PC-9 (cell line): ENCODE measurements at places on chromosomes 12 and 14.
A peak's percentile ranks its signal among the peaks of the same experiment; 100 is the strongest.

GRCh38 chr14:59344691-59345455, 120.3 kb downstream of the GPR135 start:
- no peak for DNase-seq

DNA sequence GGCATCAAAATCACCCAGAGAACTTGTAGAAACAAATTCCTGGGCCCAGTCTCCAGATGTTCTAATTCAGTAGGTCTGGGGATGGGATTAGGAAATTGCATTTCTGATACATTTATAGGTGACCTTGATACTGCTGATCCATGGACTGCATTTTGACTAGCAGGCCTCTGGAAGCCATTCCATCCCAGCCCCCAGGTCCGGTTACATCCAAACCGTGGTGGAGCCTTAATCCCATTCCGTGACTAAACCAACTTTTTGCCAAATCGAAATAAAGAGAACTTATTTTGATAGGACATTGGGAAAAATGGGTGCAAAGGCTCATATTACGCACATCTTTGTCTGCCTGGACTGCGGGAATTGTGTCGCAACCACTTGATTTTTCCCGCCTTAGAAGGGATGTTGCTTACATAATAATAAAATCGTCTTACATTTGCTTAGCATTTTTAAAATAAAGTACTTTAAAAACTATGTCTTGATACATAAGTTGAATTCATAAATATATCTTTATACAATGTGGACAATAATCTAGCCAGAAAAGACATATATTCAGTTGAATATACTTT, 5.8 kb upstream of the KCNA5 start:
- DNase-seq: no peak

DNA sequence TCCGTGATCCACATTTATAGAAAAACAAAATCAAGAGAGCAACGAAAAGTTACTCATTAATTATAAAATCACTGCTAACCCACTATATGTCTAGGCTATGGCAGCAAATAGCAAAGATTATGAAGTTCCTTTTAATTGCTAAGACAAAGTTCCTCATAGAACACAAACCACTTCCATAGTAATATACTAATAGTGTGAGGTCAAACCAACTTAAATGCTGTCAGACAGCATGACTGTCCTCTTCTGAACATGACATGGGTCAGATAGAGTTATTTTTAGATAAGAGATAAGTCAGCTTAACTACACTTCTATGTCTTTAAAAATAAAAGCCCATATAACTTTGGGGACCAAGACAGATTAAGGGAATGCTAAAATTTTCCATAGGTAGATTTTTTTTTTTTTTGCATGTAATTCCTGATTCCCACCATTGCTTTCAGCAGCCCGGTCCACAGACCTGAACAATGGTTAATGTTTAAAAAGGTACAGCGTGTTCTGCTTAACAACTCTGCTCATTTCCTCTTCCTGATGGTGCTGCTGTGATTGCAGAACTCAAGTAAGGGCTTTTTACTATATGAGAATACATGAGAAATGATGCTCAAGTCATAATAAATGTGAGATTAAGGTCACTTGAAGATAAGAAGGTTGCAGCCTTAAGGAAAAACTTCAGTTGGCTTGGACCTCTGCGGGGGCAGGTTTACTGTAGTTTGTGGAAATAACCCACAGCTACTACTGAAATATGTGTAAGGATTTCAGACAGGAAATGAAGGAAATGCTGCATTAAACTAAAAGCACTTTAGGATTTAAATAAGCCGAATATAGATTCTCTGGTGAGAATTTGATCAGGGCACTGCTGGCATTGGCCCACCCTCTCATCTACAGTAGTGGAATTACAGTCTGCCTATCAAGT, 37.7 kb upstream of the DUSP6 start:
- DNase-seq: no peak

DNA sequence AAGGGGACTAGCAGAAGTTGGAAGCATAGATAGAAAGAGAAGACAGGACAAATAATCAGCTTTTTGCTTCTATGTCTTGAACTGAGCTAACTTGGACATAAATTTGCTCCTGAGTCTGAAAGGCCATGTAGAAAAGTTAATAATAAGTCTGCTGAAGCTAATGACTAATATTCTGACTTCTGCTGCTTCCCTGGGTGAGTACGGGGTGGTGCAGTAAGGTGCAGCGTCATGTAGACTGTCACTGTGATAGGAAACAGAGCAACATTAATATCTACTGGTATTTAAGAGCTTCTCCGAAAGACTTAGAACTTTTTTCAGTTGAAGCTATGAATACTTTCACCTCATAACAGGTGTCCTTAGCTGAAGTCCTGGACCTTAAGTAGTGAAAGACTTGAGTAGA, 34.1 kb upstream of the CPM start:
- no peak for DNase-seq

DNA sequence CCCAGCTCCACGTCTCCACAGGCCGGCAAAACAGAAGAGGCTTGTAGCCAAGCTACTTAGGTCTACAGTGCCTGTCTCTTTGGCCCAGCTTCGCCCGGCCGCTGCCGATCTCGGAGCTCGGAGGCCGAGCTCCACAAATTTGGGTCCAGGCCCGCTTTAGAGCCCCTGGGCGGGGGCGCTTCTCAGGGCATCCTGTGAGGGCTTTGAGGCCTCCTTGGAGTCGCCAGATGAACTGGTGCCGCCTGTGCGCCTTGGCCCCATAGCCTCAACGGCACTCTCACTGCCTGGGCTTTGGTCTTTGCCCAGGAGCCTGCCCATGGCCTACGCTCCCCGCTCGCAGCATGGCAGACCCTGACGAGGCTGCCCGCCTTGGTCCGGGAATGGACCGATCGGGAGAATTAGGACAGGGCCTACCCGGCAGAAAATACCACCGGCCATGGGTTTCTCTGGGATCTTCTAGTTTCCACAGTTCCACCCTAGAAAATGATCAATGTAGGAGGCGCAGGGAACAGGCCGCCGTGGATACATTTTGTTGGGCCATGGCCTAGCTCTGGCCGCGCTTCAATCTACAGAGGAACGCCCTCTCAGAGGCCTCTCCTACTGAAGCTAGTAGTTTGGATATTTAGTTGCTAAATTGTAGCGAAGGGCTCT, 953 bp upstream of the NKX2-8 start:
- DNase-seq: no peak

DNA sequence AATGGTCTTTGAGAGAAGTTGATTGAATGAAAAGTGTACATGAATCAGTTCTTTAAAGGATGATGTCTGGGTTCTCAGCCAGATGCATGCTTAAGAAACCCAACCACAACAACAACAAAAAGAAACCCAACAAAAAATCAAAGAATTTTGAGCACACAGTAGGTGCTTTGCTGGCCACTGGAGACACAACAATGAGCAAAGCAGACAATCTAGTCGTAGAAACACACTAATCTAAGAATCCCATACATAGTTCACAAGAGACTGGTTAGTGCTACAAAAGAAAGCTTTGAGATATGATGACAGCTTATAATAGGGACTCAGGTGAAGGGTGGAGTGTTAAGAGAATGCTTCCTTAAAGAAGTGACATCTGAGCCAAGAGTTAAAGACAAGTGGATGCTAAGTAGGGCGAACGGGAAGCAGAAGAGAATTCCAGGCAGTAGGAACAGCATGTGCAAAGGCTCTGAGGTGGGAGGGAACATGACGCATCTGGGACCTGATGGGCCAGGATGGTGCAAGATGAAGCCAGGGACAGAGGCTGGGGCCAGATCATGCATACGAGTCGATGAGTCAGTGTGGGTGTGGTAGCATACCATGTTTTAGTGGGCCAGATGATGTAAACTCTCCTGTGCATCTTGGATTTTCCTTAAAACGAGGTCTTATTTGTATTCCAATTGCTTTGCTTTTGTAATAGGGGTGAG, 4.6 kb upstream of the HIP1R start:
- DNase-seq: peak; percentile 90

- DNase-seq: no peak
These were observed 6.9 kb downstream of the MLH3 start for GRCh38 chr14:75044322-75044721.

DNA sequence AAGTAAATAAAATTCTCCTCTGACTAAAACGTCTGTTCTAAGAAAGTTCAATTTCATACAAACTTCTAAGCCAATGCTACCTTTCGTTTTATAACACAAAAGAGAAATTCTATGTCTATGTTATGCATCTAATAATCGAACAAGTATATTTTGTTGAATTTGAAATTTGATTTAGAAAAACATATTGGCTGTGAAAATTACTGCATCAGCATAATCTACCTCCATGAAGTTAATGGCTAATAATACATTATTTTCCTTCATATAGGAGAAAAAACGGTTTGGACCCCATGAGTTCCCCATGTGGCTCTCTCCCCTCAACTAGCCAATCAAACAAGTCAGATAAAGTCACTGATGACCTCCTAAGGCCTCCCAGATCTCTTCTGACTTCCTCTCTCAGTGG, 106.5 kb downstream of the KCNH5 start:
- DNase-seq: no peak

DNA sequence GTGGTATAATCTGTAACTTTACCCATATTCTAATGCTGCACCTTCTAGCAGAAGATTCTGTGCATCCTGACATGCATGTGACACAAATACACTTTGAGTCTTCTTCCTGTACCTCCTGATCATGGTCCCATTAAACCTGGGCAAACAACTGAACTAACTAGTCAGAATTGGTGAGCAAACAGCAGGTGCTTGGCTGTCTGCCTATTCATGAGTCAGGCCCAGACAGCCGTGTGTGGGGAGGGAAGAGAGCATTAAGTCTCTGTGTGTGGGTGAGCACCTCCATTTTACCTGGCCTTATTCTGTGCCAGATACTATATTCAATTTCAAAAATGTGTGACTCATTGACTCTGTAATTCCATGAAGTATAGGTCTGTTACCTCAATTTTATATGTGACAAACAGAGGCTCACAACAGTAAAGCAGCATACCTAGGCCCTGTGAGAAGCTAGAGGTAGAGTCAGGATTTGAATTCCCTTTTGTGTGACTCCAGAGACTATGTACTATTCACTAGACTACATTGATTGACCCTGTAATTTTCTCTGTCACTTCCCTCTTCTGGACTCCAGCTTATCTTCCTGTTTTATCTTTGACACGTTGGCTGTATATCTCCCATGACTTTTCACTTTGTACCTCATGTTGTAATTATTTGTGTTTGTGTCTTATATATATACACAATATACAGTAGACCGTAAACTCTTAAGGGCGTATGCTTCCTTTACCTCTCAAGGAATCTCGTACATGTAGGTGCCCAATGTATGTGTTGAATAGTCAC, 32.2 kb downstream of the SUSD6 start:
- DNase-seq: peak; percentile 88

DNA sequence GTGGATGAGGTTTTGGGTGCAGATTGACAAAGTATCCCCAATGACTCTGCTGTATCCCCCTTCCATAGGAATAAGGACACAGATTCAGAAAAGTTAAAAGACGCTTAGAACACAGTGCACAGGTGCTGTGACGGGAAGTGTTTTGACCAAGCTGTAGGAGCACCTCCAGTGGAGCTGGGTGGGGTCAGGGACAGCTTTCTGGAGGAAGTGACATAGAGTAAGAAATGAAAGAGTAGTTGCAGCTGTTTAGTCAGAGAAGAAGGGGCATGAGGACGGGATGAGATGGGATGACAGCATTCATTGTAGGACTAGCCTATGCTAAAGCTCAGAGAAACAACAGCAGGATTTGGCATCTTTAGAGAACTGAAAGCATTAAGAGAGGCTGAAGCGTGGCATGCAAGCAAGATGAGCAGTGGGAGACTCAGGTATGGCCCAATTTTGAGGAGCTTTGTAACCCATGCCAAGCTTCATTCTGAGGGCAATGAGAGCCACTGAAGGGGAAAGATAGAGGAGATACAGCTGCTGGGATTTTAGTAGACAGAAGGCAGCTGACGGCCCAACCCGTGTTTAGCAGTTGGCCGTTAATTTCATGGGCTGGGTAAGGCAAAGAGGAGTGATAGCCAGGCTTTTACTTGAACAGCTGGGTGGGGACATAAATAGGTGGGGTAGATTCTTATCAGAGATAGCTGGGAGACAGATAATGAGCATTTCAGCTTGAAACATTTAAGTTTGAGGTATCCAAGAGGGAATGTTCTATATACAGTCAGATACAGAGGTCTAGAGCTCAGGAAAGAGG, 131.8 kb upstream of the KRAS start:
- DNase-seq: no peak

- DNase-seq: no peak
These were observed 199.6 kb downstream of the BCL11B start for GRCh38 chr14:99072433-99072832.

DNA sequence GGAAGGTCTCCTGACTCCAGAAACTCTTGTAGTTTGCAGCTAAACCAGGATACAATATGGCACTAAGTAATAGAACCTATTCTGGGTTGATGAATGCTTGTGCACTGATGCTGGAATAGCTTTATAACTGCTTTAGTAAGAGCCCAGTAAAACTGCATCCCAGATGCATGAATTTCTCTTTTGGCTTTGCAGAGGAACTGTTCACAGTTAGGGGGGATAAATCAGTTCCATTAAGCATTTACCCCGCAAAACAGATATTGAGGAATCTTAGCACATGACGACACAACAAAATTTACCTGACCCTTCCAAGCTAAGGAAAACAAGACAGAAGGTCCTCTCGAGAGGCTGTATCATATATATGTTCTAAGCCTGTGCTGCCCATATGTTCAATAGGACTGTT, 457.4 kb downstream of the FOXG1 start:
- DNase-seq: no peak

DNA sequence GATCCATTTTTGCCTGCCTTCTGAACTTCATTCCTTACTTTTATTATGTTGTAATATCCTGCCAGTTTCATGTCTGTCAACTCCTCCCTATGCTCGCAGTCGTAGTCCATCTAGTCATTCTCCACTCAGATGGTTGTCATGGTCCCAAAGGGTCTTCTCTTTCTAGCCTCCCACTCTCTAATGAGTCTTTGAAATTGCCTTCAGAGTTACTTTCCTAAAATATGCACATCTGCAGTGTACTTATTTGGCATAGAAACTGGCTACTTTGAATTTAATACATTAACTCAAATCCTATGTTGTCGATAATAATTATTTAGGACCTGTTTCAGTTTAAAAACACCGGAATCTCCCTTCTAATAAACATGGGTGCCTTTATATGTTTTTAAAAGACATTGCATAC, 101.0 kb downstream of the PDE3A start:
- no peak for DNase-seq

DNA sequence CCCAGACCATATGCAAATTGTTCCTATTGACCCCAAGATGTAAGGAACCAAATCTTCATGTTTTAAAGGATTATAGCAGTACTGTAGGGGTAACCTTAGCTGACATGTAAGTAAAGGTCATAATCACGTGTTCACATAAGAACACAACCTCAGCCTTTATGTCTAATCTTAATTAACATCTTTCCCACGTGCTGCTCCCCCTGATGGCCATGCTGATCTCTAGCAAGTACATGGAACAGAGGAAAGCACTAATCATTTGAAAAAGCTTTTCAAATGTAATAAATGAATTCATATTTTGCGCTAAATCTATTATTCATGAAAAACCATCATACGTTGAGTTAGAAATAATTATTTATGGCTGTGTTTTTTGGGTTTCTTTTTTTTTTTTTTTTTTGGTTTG, 30.5 kb upstream of the ITPR2 start:
- no peak for DNase-seq

DNA sequence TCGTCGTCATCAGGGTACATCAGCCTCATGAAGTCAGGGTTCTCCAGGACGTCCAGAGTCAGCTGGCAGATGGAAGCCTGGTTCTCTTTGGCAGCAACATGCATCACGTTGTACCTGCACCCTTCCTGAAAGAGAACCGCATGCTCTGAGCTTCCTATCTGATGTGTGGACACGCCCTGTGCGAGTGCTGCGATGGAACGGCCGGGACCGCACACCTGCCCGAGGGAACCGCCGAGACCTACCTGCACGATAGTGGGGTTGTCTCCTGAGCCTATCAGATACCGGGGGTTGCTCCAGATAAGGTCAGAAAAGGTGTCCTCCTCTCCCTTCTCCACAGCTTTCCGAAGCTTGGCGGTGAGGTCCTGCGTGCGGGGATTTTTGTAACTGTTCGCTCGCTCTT, 13.7 kb downstream of the ANKLE2 start:
- no peak for DNase-seq
